Omental fat pad (tissue), 4 donors: ENCODE measurements at places on chromosomes 16 and 17. TPM values are rescaled to one million over a fixed set of nuclear protein-coding genes. Genes with fewer than 3 reads are reported as not detected.

Gene KRT38
- total RNA-seq: not detected

Gene OR1D2
- total RNA-seq: not detected

Gene PIPOX
- 2.3 TPM for total RNA-seq

Gene CDK3
- 5.0 TPM for total RNA-seq

Gene GDPD3
- 3.5 TPM for total RNA-seq

Gene KRT16
- 158 TPM for total RNA-seq

Gene ABI3
- 4.7 TPM for total RNA-seq

Gene MED13
- total RNA-seq: 87.7 TPM

Gene TACO1
- total RNA-seq: 11.7 TPM

DNA sequence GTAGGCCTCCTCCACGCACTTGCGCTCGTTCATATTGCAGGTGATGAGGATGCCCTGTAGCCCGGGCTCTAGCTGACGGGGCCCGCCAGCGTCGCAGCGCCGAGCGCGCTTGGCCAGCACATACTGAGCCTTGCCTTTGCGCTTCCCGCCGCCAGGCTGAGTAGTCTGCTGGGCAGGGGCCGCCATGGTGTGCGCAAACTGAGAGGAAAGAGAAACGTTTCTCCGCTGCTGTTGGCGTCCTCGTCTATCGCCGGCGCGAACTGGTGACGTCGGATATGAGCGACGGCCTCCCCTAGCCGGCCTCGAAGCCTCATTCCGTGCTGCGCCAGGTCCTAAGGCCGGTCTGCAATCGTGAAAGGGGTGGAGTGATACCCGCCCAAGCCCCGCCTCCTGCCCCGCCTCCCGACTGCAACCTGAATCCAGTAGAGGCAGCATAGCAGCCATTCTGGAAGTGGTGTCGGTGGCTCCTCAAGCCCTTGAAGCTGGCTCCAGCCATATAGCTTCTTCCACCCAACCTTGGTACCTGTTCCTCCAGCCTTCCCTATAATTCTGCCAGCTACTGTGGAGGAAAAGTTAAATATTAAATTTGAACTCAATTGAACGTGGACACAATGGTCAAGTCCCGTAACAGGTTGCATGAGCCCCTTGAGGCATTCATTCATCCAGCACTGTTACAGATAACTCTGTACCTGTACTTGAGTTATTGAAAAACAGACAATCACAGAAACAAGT lies at the start of gene THUMPD1:
Gene THUMPD1 (minus strand): TSS at position 265 of the 732 bp plus-strand sequence. CDS start 79 bp downstream, at position 186.
- DNase-seq: peak; percentile 95

DNA sequence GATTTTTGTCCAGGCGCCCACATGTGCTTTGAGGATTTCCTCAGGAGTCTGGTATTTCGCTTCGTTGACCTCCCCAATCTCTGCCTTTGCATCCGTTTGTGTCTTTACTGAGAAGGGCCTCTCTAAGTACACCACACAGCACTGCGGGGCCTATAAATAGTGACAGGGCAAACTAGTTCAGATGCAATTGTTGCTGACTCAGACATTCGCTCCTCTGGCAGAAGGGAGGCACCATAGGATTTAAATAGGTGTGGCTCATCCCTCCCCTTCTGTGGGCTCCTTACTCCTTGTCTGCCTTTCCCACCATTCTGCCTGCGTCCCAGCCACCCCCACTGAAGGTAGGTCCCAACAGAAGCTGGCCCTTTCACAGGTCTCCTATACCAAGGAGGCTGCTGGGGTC lies 192.3 kb downstream of the SHISA9 start:
- no peak for DNase-seq

GRCh38 chr17:43898446-43898845 lies 8.9 kb downstream of the MPP2 start:
- no peak for DNase-seq

DNA sequence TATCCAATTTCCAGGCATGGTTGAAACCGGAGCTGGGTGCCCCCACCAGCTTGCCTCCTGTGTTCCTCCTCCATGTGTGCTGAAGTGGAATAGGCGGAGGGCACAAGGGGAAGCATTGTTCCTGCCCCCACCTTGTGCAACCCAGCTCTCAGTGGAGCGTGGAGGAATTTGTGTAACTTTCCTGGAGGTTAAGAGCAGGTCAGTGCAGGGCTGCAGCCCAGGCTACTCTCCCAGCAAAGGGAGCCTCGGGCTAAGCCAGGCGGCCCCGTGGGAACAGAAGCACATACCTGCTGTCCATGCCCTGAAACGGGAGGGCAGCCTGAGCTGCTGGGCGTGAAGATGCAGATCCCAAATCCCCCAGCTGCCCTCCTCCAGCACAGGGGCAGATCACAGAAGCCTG lies 158.8 kb upstream of the LHX1 start:
- no peak for DNase-seq

GRCh38 chr17:1630662-1631061 lies 2.0 kb upstream of the SLC43A2 start:
- DNase-seq: no peak

DNA sequence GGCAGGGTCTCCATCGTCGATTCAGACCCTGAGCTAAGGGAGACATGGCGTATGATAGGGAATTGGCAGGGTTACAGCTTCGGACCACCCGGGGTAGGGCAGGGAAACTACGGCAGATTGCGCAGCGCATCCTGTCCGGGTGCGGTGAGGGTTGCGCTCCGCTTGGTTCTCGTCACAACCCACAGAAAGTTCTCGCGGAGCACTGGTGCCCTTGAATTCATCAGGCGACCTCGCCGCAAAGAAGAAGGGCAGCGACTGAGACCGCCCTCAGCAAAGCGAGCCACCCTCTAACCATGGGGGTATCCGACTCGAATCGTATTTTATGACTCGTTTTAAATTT lies 1.2 kb downstream of the HS3ST3B1 start:
- DNase-seq: no peak

DNA sequence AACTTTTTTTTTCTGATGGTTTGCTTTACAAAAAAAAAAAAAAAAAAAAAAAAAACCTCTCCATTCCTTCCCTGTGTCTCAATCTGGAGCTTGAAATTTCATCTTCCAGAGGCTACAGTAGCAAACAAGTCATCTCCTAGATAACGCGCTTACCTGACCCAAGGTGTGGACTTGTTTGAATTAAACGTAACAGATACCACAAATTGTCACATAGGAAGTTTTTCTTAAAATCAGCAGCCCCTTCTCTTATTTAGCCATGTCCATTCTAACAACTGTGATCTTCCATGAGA lies 2.0 kb downstream of the STAT5B start:
- DNase-seq: no peak

- DNase-seq: no peak
Observed at GRCh38 chr17:46009681-46010596, 10.9 kb downstream of the STH start.

- no peak for DNase-seq
Observed at GRCh38 chr17:49122566-49122965, 10.0 kb upstream of the B4GALNT2 start.

DNA sequence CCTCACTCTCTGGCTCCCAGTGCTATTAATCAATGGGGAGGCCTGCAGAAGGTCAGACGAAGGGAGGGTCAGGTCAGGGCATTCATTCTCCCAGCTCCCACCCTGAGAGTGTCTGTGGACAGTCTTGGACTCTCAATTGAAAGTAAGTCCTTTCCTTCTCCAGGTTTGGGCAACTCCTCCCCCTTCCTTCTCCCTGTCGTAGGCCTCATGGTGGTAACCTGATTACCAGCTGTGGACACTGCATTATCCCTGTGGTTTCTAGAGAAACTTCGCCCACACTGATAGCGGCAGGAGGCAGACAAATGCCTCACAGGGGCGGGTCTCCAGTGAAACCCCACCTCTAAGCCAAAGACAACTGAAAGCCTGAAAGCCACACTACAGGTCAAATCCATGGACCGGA lies 57.7 kb upstream of the SLC25A19 start:
- no peak for DNase-seq

GRCh38 chr17:30323262-30323894 lies 10.5 kb downstream of the TMIGD1 start:
- no peak for DNase-seq

- DNase-seq: no peak
Observed at GRCh38 chr17:42155614-42156045, 841 bp upstream of the RAB5C start.

GRCh38 chr16:81445966-81446906 lies 1.6 kb downstream of the CMIP start:
- no peak for DNase-seq

GRCh38 chr17:82051776-82052637 lies at the start of the genes GPS1 and RFNG:
TSS of gene GPS1 (plus strand) at chr17:82051898. CDS start at chr17:82051932, 34 bp downstream.
TSS of gene RFNG (minus strand) at chr17:82051811. CDS start at chr17:82051766, 45 bp downstream.
- no peak for DNase-seq

DNA sequence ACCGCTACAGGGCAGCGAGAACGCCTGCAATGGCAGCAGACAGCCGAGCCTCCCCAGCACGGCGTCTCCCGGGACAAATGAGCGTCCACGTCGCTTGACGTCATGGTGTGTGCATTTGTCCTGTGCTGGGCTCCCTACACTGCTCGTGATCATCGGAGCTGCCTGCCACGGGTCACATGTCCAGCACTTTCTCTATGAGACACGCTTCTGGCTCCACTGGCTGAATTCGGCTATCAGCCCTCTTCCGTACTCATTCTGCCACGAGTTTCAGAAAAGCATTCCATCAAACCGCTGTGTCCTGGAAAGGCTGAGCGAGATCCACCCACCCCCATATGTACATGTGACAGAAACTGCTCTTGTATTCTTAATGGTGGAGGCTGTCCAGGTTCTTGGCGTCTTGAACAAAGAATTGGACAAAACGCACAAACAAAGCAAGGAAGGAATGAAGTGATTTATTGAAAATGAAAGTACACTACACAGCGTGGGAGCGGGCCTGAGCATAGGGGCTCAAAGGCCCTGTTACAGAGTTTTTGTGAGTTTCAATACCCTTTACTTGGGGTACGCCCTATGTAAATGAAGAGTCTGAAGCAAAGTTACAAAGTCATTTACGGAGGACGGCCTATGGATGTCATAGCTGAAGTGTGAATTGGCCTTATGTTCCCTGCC lies 28.5 kb upstream of the SHCBP1 start:
- DNase-seq: no peak

- DNase-seq: no peak
Observed at GRCh38 chr17:81481073-81481799, 31.4 kb downstream of the ACTG1 start.

DNA sequence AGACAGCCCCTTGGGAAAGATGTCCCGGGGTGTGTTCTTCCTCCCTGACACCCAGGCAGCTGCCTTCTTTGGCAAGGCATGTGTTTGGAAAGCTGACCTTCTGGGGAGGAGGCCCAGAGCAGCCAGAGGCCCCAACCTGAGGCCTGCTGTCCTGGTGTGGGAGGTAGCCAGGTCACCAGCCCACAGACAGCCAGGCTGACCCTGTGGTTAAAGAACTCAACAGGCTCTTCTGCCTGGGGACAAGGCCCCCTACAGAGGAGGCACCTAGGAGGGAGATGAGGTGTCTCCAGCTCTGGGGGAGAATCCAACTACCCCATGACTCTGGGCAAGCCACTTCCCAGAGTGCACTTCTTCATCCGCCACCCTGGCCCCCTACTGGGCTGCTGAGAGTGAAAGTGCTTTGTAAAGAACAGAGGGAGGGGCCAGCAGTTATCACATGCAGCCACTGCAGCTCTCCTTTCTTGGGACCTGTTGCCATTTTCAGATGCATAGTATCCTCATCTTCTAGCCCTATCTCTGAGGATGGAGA lies 13.1 kb upstream of the SREBF1 start:
- no peak for DNase-seq
